ENCODE measurements at places on chromosomes 13 and 19.

DNA sequence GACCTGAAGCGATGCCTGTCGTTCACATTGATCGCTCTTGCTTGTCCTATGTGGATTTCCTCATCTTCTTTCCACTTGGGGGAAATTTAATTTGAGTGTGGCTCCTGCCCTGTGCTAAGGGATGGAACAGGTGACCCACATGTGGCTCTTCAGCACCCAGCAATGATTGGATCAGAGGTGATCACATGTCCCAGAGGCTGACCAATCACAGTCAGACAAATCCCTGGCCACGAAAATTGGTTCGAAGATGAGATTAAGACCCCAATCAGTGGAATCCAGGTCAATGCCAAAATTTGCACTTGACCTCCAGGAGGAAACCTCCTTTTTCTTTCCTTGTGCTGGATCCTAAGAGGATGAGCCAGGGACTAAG is 23.7 kb downstream of the AMER2 start:
- H3K4me1 ChIP-seq, result no peaks in the 10 kb centered on the region
- no peaks in the 10 kb centered on the region for H3K27me3 ChIP-seq
- H3K27ac ChIP-seq, result no peak overlapping the region
- no peak for DNase-seq

GRCh38 chr13:103351035-103351828 is 285.0 kb upstream of the SLC10A2 start:
- no peak for DNase-seq
- H3K36me3 ChIP-seq, result no peaks in the 10 kb centered on the region
- H3K27me3 ChIP-seq, result no peaks in the 10 kb centered on the region
- no peak overlapping the region for H3K27ac ChIP-seq
- H3K4me3 ChIP-seq, result no peak overlapping the region

DNA sequence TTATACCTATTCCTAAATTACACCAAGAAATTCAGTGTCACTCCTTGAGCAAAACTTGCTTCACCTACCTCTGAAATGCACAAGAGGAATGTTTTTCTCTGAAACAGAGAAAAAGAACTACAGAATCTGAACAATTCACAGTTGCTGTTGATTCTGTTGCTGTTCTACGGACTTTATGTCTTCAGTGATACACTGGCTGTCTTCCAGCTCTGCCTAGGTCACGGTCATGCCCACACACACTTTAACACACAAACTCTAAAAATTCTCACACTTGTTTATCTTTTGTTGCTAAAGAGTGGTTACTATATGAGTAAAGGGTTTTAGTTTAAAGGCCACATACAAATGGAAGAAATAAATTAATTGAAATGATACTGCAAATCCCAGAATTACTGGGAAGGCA is 124.4 kb upstream of the SPRY2 start:
- no peak for DNase-seq
- no peaks in the 10 kb centered on the region for H3K36me3 ChIP-seq
- H3K27ac ChIP-seq, result no peak overlapping the region
- no peaks in the 10 kb centered on the region for H3K4me1 ChIP-seq
- no peaks in the 10 kb centered on the region for H3K27me3 ChIP-seq

- no peaks in the 10 kb centered on the region for H3K36me3 ChIP-seq
- no peak overlapping the region for H3K27ac ChIP-seq
- H3K4me3 ChIP-seq, result no peak overlapping the region
Observed at GRCh38 chr19:22735911-22736645, 47.9 kb downstream of the ZNF99 start.
